ENCODE measurements at places on chromosomes 2 and 18.

DNA sequence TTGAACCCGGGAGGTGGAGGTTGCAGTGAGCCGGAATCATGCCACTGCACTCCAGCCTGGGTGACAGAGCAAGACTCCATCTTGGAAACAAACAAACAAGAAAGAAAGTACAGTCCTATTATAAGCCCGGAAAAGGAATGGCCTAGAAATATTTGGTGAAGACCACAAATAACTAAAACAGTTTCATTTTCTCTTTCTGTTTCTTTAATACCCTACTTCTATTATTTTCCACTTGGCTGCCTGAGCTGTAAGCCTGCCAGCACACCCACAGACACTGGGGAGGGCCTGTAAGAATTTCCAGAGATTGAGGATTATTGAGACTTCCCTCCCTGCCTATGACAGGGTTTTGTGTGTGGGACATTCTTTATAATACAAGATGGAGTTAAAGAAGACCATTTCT lies 188.0 kb upstream of the DCC start:
- DNase-seq, result no peak

DNA sequence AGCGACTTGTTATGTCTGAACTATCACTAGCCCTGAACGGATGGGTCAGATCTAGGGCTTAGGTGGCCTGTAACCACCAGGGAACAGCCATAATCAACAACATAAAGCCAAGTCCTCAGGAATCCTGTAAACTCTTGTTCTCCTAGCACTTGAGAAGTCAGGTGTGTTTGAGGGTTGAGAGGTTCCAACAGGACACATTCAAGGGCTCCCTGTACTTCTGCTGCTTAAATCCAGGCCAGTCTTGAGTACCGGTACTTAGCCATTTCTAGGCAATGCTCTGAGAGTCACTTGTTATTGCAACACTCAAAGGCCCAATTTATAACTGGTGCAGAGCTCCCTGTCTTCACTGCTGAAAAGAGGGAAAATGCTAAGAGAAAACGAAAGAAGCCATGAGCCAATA lies 21.6 kb upstream of the SLC40A1 start:
- DNase-seq, result no peak

DNA sequence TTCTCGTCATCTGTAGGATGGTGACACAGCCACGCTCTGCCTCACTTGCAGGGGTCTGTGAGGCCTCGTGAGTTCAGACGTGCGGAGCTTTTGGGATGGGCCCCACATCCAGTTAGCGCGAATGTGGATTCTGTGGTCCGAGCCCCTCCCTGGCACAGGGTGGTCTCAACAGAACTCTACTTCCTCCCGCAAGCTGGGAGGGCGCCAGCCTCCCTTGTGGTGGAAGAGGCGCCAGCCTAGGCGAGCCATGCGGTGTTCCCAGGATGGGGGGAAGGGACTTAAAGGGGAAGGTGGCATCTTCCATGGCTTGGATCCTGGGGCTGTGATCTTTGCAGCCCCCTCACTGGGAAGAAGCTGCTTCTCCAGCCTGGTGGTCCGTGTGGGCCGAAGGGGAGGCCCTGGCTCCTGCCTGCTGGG lies 1.4 kb downstream of the SNORC start:
- no peak for DNase-seq

DNA sequence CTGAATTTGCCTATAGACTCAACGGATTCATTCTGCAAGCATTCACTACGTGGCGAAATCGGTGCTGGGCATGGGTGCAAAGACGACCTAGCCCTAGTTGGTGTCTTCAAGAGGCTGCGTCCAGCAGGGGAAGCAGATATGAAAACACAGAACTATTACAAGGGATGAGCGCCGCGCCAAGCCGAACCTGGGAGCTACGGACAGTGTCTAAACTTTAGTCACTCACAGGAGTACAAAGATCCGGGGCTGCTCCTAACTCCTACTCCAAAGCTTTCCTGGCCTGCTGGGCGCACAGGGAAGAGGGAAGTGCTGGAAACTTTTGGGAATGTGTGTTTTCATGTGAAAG lies 732 bp upstream of the ANXA4 start:
- DNase-seq, result no peak

GRCh38 chr18:60022671-60023276 lies 123.0 kb downstream of the PMAIP1 start:
- no peak for DNase-seq

- DNase-seq, result no peak
These were observed 90.6 kb upstream of the LDAH start for GRCh38 chr2:20913491-20913890.

GRCh38 chr2:38268691-38269327 lies 108.3 kb downstream of the ATL2 start:
- DNase-seq, result no peak

DNA sequence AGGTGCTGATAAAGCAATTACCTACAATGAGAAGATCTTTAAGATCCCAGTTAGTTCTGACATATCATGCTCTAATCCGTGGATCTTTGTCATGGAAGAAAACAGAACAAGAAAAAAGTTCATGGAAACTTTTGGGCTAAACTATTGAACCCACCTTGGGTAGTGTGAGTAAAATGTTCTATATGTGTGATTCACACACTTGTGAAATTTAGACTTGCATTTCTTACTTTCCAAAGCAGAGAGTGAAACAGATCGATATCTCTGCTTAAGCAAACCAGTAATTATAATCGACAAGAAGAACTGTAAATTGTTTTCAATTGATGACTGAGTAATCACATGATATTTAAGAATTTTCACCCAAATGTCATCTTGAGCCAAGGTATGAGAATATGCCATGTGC lies 214.2 kb downstream of the HRH4 start:
- DNase-seq, result no peak

DNA sequence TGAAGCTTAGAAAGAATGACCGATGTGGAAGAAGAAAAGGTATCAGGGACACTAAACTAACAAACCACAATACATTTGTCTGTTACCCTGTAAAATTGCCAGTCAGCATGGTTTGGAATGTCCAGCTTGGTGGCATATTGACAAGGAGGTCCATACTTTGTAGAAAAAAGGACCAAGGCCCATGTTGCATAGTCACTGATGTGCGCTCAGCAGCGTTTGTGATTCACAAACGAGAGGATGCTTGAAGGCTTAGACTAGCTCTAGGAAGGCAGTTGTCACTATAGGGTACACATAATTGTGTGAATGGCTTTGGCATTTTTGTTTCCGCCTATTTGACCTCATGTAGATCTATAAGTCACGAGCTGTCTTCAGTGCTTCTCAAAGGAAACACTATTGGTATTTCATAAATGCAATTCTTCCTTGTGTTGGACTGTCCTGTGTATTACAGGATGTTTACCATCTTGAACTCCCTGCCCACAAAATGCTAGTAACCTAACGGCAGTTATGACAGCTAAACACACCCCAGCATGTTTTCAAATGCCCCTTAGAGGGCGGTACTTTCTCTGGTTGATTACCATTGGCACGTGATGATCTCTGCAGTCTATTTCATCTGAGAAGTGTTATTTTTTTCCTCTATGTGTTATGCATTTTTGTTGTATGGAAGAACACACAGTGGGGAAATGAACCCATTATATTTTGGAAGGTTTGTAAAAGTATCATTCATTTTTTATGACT lies 304.2 kb downstream of the CYRIA start:
- DNase-seq, result no peak

DNA sequence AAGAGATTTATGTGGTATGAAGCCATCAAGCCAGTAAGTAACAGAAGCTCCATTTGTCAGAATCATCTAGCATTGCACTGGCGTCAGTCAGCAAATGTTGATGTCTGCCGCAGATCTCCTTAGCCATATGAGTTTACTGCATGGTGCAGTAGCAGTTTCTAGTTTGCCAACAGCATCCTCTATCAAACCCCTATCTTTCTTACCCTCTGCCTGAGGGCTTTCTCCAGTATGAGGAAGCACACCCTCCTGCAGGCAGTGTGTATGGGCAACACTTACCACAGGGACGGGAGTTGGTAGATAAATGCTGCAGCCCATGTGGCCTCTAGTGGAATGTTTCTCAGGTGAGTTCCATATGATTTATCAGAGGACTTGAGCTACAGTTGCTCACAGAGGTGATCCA lies 63.7 kb downstream of the EFEMP1 start:
- no peak for DNase-seq

DNA sequence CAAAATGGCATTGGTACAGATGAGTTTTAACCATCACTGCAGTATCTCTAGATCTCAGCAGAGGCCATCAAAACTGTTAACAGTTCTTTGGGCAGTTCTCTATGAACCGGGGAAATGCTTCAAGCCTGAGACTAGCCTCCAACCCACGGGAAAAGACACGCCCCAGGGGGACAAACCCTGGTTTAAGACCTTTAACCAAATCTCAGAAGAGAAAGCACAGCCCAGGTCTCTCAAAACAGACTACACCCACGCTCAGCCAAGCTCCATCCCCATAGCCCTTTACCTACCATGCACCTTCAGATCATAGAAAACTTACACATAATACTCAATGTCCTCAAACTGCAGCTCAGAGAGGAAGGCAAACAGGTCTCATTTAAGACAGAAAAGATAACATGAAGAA lies 78.3 kb downstream of the TMEM163 start:
- no peak for DNase-seq

- no peak for DNase-seq
These were observed 687.4 kb upstream of the ID2 start for GRCh38 chr2:7994397-7994951.

- DNase-seq, result no peak
These were observed 592 bp downstream of the ME2 start for GRCh38 chr18:50879302-50880118.

DNA sequence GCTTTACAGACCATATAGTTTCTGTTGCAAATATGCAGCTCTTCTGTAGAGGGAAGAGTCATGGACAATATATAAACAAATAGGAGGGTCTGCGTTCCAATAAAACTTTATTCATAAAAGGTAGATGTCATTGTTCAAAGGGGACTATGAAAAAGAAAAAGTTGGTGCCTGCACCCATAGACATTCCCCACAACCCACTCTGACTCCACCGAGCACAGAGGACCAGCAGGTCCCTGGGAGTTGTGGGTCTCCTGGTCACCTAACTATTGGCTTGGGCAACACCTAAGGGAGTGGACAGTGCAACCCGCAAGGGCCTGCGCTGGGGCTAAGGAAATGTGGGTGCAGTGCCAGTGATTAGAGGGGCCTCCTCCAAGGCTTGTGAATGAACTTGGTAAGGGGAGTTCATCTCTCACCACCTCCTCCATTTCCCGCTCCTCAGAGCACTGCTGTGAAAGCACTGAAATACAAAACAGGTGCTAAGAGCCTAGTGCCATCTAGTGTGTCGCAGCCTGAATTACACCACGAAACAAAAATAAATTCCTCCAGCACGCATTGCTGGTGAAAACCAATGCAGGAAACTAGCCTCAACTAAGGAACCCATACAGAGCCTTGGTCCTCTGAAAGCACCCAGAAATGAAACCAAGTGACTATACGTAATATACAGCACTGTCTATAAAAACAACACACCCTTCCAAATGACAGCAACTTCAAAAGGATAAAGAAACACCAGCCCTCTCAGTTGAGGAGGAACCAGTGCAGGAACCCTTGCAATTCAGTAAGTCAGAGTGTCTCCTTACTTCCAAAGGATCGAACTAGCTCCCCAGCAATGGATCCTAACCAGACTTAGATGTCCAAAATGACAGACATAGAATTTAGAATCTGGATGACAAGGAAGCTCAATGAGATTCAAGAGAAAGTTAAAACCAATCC lies 166.6 kb downstream of the RNF144A start:
- DNase-seq, result no peak

DNA sequence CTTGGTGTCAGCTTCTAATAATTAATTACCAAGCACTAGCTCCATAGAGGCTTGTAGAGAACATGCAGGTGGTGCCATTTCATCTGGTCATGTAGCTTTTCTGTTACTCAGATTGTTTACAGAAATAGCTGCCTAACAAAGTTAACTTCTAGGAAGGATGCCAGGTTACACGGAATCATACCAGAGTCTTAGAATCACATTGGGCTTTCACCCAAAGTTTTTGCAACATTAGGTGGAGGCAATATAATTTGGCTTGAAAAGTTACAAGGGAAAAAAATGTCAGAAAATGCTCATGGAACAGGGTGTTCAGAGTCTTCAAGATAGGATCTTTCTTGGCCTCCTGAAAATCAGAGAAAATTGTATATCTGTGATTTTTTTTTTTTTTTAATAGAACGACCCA lies 135.6 kb downstream of the ARHGAP15 start:
- DNase-seq, result no peak

DNA sequence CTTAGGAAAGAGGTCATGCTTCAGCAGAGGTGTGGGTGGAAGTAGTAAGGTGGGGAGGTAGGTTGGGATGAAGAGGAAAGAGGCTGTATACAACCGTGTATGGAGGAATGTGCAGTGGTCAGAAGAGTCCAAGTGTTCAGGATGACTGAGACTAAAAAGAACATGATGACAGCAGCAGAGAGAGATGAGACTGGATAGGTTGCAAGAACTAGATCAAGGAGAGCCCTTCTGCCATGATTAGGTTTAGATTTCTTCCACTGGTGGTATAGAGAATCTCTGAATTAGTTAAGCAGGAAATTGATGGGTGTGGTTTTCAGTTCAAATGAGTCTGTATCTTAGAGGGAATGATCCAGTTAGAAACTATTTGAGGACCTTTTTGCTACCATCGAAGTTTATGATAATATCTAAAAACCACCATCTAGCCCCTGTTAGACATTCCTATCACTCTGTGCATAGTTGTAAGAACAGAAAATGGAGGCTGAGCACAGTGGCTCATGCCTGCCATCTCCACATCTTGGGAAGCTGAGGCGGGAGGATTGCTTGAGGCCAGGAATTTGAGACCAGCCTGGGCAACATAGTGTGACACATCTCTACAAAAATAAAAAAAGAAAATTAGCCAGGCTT lies 221.0 kb downstream of the LTBP1 start:
- no peak for DNase-seq

GRCh38 chr2:60351802-60352201 lies 201.7 kb downstream of the BCL11A start:
- no peak for DNase-seq

DNA sequence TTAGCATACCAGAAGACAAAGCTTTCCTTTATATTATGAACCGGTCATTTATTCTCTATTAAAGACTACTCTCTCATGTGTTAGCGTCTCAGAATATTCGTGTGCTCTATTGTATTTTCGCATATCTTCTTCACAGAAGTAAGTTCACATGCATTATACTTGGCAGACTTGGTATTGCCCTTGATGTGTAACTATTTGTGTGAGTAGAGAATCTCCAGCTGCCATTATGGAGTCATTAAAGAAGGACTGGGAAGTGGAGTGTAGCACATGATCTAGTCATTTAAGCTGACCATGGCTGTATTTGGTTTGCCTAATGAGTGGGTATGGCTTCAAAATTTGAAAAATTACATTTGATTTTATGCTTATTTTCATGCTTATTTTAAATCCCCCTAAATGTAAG lies 92.9 kb downstream of the TTC27 start:
- DNase-seq, result no peak

GRCh38 chr2:105418522-105418921 lies 19.7 kb upstream of the FHL2 start:
- no peak for DNase-seq

DNA sequence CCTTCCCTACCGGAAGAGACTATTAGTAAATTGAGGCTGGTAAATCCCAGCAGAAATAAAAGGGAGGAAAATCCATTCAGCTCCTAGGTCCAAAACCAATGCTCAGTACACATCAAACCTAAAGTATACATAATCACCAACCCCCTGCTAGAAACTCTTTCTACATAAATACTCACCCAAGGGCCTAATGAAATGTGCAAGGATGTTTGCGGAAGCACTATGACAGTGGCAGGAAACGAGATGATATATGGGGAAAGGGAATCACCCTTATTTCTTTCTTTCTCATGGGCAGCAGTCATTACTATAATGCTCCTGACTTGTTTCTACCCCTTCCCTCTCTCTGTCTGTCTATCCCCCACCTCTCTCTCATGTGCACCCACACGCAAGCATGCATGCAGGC lies 1.3 kb upstream of the SCTR start:
- no peak for DNase-seq

GRCh38 chr2:127847931-127848330 lies 10.0 kb downstream of the POLR2D start:
- no peak for DNase-seq
